ENCODE measurements at places on chromosomes 1 and 21.

- DNase-seq = no peak
Observed at GRCh38 chr1:168834225-168834872, 105.3 kb upstream of the DPT start.

DNA sequence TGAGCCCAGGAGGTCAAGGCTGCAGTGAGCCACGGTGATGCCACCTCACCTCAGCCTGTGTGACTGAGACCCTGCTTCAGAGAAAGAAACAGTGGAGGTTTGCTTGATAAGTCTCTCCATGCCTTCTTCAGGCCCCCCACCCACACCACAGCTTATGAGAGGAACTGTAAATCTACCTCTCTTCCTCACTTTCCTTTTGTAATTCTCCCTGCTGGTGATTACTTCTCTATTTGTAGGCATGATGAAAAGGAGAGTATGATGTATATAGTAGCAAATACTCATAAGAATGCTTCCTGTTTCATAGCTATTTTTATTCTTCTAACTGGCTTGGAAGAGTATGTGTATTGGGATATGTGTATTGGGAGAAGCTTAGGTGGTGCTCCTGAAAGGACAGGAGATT is 186.3 kb downstream of the VPS13D start:
- no peak for DNase-seq

DNA sequence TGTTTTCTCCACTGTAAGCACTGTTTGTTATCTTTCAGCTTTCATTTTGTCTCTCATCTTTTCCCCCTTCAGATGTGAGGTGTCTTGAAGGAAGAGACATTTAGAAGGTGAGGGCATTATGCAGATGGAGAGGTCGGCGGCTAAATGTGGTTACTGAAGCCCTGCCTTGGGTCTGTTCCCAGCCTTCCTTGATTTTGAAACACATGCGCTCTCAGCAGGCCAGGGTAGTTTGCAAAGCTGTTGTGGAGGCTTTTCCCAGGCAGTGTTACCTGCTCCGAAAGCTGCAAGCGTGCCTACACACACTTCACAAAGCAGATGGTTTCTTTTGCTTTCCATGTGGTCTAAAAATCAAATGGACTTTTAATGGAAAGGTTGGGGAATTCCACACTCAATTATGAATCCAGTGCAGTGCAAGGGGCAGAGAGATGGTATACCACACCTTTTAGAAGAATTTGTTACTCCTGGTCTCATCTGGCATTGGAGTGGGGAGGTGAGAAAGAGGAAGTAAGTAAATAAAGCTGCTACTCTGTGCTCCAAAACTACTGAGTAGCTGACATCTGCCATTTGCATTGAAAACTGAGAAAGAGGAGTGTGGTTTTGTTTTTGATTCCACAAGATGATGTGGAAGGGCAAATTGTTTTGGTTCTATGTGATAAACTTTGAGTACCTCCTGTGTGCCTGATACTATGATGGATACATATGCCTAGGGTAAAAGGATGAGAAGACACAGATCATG is 91.9 kb downstream of the NFIA start:
- no peak for DNase-seq

DNA sequence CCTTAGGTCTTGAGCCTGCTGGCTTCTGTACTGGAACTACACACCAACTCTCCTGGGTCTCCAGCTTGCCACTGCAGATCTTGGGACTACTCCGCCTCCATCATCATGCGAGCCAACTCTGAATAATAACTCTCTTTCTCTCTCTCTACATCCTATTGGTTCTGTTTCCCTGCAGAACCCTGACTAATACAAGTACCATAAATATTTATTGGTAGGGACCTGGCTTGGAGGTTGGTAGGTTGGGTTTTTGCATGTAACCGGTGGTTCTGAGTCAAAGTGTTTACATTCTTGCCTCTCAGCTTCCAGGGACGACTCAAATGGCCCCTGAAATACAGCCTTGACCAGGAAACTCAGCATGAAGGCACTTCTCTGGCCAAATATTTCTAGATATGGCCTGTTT is 110.4 kb downstream of the KCND3 start:
- no peak for DNase-seq

GRCh38 chr1:244901400-244902015 is 37.2 kb upstream of the HNRNPU start:
- no peak for DNase-seq

DNA sequence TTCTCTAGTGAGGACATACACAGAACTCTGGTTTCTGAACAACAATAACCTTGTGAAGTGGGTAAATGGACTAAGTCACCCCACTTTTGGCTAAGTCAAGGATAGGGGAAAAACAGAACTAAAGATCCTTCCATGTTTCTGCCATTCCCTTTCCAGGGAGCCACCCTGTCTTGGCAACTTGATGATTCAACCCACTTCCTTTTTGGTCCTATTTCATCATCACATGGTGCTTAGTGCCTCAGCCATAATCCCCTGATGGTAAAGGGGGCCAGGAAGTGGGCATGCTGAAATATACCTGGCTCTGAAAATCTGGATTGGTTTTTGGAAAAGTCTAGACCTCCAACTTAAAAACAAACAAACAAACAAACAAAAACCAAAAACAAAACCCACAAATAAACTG is 206.4 kb upstream of the FOXD3 start:
- DNase-seq = no peak

DNA sequence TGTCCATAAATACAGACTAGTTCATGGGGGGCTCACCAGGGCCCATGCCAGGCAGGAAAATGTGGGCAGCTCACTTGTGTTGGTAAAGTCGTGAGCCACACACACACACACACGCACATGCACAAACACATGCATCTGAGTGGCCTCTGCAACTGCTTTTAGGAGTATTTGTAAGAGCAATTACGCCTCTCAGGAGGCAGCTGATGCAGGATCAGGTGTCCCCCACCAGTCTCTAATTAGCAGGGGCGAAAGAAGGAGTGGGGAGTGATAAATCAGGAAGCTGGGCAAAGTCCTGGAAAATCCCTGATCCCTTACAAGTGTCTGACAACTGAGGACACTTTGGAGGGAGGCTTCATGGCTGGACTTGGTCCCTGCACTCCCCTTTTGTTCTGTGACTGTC is 5.7 kb upstream of the IVL start:
- DNase-seq = no peak

DNA sequence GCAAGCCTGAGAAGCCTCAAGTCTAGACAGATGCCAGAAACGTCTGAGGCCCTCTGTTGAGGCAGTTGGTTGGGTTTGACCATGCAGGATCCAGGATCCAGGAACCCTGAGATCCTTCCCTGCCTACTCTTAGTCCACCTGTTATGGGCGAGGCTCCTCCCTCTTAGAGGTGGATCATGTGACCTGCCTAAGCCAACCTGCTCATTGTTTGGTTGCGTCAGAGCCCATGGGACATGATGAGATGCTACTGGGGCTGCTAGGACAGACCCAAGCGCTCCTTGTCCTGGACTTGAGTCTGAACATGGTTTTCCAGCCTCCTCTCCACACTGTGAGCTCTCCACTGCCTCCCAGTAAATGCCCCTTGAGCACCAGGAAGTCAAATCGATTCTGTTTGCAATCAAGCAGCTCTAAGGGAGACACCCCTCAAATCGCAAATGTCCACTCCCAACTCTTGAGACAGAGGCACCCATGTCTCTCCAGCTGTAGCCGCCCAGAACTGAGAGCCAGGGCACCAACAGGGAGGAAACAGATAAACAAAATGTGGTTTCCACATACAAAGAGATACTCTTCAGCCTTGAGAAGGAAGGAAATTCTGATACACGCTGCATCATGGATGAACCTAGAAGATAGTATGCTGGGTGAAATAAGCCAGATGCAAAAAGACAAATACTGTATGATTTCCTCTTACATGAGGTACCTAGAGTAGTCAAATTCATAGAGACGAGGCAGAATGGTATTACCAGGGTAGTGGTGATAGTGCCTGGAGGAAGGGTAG is 31.7 kb upstream of the WNT4 start:
- no peak for DNase-seq

DNA sequence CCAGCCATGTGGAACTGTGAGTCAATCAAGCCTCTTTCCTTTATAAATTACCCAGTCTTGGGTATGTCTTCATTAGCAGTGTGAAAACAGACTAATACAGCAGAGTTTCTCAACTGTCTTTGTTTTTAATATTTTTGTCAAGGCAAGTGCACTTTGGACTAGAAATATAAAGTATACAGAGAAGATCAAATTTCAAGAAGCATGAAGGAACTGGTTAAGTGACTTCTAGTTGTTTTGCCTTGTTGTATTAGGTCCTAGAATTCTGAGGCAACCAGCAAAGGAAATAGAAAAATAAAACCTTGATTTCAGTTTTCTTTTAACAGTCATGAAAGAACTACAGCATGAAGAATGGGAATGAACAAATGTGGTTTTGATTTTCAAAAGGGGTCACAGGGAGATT is 131.1 kb upstream of the PTGFR start:
- DNase-seq = peak; percentile 9

DNA sequence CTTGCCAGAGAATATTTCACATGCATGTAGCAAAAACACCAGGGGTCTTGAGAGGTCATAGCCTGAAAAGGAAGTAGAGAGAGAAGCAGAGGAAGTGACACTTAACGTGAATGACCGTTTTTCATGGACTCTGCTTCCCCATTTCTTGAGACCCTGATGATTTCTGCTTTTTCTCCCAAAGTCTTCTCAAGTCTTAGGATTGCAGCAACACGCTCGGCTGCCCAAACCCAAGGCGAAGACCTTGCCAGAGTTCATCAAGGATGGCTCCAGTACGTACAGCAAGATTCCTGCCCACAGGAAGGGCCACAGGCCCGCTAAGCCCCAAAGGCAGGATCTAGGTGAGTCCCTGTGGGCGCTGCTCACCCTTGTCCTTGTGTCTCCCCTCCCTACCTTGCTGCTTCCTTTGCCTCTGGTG is 12.8 kb downstream of the THEMIS2 start:
- peak; percentile 80 for DNase-seq

- no peak for DNase-seq
Observed at GRCh38 chr1:31062867-31063380, 2.6 kb downstream of the PUM1 start.

GRCh38 chr1:174160109-174160473 is 771 bp downstream of the RABGAP1L start:
- DNase-seq = peak; percentile 16

GRCh38 chr1:34742667-34743270 is 12.1 kb upstream of the GJB5 start:
- DNase-seq = peak; percentile 43

DNA sequence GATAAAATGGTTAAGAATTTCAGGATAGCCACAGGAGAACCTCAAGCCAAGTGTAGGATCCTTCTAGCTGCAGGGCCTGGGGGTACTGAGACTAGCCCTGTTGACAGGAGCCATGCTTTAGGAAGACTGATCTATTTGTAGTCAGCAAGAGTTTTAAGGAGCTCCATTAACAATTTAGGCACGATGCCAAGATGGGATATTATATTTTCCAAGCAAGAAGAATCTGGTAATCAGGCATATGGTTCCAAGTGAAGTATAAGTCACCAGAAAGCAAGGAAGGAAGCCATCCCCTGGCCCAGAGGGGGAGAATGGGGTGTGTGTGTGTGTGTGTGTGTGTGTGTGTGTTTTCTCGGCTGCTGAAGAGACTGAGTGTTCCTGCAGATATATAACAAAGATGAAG is 7.0 kb downstream of the IFNAR2 start:
- no peak for DNase-seq

GRCh38 chr1:100469578-100469977 is 68.4 kb upstream of the GPR88 start:
- no peak for DNase-seq

GRCh38 chr1:208497866-208498541 is 253.8 kb upstream of the PLXNA2 start:
- no peak for DNase-seq

- DNase-seq = no peak
Observed at GRCh38 chr1:232851532-232851931, 46.3 kb downstream of the MAP10 start.

- no peak for DNase-seq
Observed at GRCh38 chr1:38265293-38266196, 219.0 kb upstream of the POU3F1 start.

DNA sequence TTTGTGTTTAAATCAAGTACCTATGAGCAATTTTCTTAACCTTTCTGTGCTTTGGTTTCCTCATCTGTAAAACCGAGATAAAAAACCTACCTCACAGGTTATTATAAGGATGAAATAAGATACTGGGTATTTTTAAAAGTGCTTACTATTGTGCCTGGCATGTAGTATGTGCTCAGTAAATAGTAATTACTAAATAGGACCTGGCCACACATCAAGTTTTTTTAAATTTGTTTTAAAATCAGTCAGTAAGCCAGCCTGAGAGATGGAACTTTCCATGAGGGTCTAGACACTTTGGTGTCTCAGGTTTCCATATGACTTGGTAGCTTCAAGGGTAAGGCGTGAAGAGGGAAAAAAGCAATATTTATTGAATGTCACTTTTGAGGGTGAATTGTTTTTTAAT is 7.0 kb upstream of the ATF3 start:
- no peak for DNase-seq

GRCh38 chr1:242784084-242784483 is 259.6 kb upstream of the PLD5 start:
- DNase-seq = no peak

DNA sequence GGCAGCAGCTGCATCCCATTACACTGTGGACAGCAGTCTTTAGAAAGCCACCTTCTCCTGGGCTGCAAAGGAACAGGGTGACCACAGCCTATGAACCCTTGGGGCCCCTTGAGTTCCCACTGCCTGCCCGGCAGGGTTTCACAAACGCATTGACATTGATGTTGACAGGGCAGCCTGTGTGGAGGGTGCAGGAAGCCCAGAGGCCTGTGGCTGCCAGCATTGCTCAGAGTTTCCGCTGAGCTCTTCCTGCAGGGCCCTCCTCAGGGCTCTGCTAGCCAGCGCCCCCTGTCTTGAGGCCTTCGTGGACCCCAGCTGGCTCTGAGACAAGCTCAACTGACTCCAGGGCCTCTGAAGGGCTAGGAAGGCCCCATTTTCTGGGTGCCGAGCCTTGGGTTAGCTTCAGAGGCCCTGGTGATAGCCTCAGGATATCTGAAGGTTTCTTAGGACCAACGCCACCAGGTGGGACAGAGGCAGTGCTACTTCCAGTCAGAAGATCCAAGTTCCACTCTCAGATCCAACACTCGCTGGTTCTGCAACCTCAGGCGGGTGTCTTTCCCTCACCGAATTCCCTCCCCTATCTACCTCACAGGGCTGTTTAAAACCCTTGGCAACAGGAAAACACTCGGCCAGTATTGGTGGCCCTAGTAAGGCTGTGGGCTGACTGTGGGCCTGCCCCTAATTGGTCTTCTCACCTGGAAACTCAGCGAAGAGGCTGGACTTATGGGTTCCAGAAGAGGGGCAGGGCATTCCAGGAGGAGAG is 27.2 kb upstream of the EPS8L3 start:
- DNase-seq = peak; percentile 54
